ENCODE measurements at places on chromosomes 3 and 15.

GRCh38 chr3:177185035-177185574, 12.2 kb downstream of the TBL1XR1 start:
- DNase-seq: no peak

DNA sequence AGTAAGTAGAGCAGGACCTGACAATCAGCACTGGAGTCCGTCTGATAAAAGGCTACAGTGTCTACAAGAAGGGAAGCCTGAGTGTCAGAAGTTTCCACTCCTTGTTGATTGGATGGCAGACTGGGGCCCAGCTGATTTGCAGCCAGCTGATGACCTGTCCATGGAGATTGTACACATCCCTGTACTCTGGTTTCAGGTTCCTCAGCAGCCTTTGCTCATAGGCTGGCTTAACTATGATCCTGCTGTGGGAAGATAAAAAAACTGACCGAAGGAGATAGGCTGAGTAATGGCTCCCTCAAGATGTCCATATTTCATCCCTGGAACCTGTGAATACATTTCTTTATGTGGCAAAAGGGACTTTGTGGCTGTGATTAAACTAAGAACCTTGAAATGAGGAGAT, 11.7 kb upstream of the LACTB start:
- DNase-seq: no peak

GRCh38 chr15:62896969-62897486, 145.5 kb upstream of the TPM1 start:
- no peak for DNase-seq

GRCh38 chr3:97009427-97010019, 195.1 kb downstream of the EPHA6 start:
- DNase-seq: no peak

GRCh38 chr3:42851228-42851834, 24.3 kb downstream of the CYP8B1 start:
- DNase-seq: no peak

DNA sequence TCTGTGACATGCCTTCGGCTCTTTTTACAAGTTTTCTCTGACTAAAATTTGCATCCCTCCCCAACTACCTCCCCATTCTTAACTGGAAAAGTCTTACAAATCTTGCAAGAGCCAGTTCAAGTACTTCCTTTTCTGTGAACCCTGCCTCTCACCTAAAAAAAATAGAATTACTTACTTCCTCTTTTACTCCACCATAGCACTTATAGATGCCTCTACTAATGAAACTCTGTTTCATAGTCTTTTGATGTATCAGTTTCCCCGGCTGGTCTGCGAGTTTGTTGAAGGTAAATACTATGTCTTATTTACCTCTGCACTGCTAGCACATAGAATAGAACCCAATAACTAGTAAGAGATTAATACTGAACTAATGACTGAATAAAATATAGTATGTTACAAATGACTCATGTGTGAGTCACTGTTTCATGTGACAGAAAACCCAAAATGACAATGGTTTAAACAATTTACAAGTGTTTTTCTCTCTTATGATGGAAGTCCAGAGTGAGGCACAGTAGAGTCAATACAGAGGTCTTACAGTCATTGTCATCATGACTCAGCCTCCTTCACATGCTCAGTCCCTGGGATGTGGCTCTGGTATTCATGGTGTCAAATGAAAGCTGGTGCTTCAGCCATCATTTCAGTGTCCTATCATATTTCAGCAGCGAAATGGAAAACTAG, 393.5 kb downstream of the RSL24D1 start:
- DNase-seq: no peak

GRCh38 chr15:41843571-41843970, 4.9 kb downstream of the PLA2G4B start:
- DNase-seq: no peak

DNA sequence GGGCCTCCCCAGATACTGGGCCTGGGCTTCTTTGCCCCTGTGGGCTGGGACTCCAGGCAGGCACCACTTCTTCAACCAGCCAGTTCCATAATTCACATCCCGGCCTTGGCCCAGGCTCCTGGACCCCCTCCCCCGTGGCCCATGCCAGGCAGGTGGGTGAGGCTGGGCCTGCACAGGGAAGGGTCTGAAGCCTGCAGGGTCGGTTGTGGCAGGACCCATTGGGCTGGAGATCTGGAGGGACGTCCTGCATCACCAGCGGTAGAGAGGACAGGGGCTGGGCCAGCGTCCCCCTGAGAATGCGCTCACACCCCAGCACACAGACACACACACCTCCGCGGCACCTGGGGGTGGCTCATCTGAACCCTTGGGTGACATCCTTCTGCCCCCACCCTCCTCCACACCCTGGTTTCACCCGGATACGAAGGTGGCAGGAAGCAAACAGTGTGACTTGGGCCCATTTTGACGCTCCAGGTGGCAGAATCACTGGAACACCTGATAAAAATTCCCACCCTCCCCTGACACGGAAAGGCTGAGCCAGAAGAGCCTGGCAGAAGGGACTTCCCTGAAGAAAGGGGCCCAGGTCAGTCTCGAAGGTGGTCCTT, 15.4 kb downstream of the ZDHHC19 start:
- no peak for DNase-seq

- no peak for DNase-seq
Observed at GRCh38 chr15:77775837-77776236, 143.1 kb upstream of the LINGO1 start.

DNA sequence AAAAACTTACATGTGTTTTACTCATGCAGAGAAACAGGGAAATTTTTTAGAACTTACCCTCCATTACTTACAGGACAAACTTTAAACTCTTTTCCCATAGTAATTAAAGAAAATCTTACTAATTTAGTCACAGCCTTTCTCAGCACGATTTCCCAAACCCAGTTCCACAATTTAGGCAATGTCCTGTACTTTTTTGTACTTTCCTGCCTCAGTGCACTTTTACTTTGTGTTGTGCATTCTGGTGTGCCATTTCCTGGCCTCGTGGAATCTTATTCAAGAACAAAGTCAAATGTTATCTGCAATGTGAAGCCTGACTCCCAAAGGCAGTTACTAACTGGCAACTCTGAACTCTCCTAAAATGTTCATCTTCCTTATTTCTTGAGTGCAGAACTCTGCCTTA, 1.9 kb downstream of the SLC33A1 start:
- DNase-seq: no peak
